Breast epithelium (tissue), 4 donors: ENCODE measurements at places on chromosomes 12 and 14. TPM values are rescaled to one million over a fixed set of nuclear protein-coding genes. Genes with fewer than 3 reads are reported as not detected.
A peak's percentile ranks its signal among the peaks of the same experiment; 100 is the strongest.

DNA sequence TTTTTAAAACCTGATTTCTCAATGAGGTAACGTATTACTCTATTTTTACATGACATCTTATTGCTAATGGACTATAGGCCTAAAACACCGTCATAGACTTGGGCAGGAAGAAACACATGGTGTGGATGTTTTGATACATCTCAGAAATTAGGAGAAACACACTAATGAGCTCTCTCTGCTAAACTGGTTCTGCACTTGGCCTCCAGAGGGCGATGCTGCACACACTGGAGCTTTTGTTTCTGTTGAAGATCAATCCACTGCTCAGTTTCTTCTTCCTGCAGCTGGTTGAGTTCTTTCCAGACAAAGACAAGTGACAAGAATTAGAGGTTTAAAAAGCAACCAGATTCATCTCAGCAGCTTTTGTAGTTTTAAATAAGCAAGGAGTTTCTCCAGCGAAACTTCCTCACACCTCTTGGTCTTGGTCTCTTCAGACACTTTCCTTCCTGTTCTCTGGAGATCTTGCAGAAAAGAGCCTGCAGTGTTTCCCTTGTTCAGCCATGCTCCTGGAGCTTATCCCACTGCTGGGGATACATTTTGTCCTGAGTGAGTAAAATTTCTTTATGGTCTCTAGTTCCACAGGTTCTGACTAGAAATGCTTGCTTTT, 178.5 kb upstream of the OR4E1 start:
- no peak for DNase-seq

- no peak for DNase-seq
Observed at GRCh38 chr12:132507161-132507538, 17.2 kb downstream of the FBRSL1 start.

- DNase-seq: no peak
Observed at GRCh38 chr12:116028619-116029018, 248.9 kb downstream of the MED13L start.

DNA sequence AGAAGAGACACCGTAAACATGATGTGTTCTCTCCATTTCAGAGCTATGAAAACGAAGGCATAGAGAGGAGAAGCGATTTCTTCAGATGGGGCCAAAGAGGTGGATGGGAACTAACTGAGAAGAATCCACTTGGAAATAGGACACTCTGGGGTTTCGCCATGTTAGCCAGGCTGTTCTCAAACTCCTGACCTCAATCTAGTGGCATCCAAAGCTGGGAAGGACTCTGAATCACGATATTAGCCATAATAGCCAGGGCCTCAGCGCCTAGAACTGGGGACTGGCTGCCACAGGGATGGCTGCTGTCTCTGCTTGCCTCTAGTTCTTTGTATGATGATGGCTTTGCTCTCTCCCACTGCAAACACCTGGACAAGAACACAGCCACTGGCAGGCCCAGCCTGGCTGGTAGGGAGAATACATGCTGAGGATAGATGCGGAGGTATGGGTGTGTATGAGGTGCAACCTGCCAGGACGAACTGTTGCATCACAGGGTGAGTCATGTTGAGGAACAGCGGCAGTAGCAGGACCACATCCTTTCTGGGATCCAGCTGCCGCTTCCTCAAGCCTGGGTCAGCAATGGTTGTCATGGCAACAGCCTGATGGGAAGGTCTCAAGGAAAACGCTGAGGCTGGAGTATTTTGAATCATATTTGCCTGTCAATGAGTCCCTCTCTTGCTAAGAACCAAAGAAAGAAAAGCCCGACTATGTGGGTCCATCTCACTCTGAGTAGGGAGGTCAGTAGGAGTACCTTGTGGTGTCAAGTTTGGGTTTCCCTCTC, 31.1 kb downstream of the CCDC177 start:
- peak; percentile 81 for DNase-seq

DNA sequence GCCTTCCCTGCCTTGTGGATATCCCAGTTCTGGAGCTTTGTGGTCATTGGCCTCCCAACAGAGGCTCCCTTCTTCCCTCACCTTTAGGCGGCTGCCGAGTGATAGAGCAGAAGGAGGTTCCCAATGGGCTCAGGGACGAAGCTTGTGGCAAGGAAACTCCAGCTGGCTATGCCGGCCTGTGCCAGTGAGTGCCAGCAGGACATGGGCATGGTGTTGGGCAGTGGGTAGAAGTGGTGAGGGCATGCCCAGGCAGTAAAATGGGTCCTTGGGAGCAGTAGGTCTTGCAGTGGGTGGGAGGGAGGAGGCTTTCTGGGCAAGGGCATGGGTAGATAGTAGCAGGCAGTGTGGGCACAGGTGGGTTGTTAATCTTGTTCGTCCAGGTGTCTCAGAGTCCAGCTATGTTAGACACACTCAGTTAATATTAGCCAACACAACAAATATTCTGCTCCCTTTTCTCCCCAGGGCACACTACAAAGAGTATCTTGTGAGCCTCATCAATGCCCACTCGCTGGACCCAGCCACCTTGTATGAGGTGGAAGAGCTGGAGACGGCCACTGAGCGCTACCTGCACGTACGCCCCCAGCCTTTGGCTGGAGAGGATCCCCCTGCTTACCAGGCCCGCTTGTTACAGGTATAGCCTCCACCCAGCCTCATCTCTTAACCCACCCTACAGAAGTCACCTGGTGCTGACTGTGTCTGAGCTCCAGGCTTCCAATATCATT, 1.1 kb upstream of the IRF9 start:
- no peak for DNase-seq

- DNase-seq: no peak
Observed at GRCh38 chr14:94412671-94413638, 24.6 kb upstream of the SERPINA1 start.

GRCh38 chr14:105094193-105094907, 29.1 kb upstream of the GPR132 start:
- DNase-seq: peak; percentile 49

DNA sequence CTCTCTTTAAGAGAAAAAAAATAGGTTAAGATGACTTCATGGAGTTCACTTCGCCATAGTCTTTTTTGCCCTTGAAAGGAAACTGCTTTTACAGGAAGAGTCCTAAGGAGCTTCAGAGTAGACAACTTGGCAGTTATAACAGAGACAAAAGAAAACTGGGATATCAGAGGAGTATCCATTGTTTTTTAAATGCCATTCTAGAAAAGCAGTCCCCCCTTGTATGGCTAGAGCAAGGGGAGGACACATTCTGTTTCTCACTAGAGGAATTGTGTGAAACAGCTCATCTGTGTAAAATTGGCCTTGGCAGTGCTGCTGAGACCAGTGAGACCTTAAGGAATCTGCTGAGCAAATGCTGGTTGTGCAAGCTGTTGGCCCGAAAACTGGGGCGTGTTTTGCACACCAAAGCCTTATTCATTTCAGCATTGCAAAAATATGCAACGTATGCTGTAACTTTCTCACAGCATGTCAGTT, 128.0 kb downstream of the GPR135 start:
- peak; percentile 53 for DNase-seq

GRCh38 chr14:50002926-50003212, 110.0 kb downstream of the ARF6 start:
- DNase-seq: no peak

DNA sequence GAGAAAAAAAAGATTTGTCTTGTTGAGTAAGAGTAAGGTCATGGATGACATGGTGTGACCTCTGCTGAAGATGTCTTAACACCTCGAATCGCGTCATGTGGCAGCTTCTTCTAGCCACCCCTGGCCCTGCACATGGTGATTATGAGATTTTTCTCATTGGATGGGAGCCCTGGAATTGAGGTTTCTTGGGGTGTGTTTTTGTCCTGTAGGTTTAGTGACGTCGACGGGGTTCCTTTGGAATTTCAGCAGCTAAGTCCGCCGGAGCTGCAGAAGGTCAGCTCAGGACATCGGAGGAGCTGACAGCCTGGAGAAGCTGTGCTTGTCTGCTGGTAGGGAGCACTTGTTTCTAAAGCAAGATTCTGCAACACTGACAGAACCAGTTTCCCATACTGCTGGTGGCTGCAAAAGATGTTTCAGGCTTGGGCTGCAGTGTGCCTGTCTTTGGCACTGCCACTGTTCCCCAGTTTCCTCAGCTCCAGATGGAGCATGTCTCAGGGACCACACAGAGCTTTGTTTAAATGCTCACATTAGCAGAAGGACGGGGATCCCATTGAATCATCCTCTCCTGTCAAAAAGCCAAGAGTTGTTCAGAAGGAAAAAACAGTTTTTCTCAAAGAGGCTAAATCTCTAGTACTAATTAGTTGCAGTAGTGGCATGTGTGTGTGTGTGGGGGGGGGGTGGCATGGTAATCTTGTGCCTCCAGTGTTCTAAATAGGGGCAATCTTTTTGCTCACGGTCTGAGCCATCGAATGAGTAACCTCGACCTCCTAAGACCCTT, 5.2 kb upstream of the FOS start:
- peak; percentile 31 for DNase-seq

DNA sequence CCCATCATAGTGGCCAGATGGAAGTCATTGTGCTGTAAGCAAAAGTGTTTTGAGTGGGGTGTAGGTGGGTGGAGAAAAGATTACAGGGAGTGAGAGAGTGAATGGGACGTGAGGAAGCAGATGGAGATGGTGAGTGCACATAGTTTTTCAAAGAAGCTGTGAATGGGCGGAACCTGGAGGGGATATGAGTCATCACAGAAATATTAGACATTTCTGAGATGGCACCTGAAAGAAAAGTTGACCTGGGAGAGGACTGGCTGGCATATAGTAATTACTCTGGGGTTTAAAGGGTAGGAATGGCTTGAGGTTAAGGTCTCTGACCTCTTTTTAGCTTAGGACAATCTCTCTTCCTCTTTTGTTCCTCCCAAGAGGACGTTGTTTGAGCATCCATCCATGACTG, 50.5 kb downstream of the ANO4 start:
- DNase-seq: no peak

- no peak for DNase-seq
Observed at GRCh38 chr14:83874662-83875061, 1655.3 kb upstream of the FLRT2 start.

- no peak for DNase-seq
Observed at GRCh38 chr12:130588696-130589539, 127.2 kb downstream of the RIMBP2 start.

GRCh38 chr12:88752183-88752582, 171.9 kb upstream of the KITLG start:
- DNase-seq: no peak

DNA sequence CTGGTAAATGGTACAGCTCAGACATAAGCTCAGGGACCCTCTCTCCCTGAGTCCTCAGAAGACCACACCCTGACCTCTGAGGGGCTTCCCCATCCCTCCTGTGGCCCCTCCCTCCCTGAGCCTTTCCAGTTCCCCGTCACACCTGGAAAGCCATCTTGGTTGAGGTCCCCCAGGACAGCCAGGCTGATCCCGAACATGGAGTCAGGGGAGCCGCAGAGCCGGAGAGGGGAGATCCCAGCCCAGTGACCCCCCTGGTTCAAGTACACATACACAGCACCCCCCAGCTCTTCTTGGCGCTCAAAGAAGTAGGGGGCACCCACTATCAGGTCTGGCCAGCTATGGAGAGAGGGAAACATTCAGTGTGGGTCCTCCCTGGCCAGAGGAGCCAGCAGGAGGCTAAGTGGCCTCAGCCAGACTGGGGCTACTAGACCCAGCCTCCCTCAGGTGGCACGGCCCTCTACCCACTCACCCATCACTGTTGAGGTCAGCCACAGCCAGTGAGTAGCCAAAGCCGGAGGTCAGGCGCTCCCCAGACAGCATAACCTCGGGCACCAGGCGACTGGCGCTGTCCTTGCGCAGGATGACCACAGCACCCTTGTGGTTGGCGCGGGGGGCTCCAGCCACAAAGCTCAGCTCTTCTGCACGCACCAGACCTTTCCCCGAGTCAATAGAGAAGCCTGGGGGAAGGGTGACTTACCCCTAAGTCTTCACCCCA, 9.3 kb downstream of the ITGA7 start:
- no peak for DNase-seq

GRCh38 chr12:95231190-95231589, 13.6 kb downstream of the VEZT start:
- no peak for DNase-seq

DNA sequence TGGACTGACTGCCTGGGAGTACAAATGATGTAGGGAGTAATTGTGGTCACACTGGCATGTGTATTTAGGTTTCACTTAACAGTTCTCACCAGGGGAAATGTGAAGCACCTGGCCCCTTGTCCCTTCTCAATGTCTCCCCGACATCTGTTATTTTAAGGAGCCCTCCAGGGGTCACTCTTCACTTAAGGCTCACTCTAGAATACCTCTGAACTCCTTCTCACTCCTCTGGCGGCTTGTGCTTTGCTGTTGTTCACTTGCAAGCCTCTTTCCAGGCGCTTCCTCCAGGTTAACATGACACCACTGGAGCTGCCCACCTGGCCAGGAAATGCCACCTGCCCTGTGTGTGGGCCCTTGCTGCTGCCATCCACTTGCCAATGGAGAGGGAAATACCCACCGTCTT, 56.5 kb upstream of the GZMB start:
- no peak for DNase-seq

DNA sequence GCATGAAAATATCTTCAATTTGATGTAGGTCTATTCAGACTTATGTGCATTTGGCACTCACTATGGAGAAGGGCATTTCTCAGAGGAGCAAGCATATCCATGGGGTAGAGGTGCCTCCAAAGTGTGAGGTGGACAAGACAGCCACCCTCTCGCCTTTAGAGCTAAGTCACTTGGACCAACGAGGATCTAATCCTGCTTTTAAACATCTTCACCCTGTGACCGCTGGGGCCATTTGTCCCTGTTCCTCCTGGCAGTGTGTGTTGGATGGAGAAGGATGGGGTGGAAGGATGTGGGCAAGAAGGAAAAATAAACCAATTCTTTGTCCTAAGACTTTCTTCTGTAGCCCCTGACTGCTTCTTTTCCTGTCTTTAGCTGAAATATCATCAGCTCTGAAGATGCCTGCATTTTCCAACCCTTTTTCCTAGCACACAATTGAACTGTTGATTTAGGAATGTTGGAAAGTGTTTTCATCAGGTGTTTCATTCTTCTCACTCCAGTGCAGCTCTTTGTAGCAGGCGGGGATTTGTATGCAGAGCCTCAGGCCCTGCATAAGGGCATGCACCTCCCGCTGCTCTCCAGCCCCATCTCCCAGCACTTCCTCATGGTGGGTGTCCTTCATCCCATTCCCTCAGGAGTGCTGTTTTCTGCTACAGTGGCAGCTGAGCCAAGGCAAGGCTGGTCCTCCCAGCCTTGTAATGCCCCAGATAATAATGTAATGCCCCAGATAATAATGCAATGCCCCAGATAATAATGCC, 5.3 kb downstream of the FGF6 start:
- DNase-seq: no peak

DNA sequence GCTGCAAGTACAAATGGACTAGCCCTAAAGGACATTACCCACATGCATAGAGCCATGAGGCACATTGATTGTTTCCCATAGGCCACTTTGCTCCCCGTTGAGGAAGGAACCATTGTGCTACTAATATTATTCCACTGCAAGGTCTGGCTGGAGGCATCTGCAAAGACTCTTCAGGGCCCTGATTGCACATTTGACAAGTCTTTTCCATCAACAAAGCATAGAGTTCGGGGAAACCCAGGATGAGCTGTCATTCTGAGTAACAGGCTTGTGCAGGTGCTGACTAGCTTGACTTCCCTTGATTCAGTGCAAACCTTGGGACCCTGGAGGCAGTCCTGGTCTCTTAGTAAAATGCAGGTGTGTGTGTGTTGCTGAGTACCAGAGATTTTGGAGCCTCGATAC, 73.8 kb downstream of the SUSD6 start:
- no peak for DNase-seq

Gene GPRC5D
- not detected for total RNA-seq

Gene DAO
- not detected for total RNA-seq

Gene AICDA
- total RNA-seq: not detected

Gene TRMT61A
- 17.7 TPM for total RNA-seq

Gene CLEC2A
- total RNA-seq: not detected

Gene CCDC60
- not detected for total RNA-seq

Gene CPNE6
- not detected for total RNA-seq
